ENCODE measurements at places on chromosomes 7 and 10.

GRCh38 chr7:149828357-149829309 lies 9.5 kb upstream of the ZNF862 start:
- no peak for DNase-seq

GRCh38 chr7:129067943-129068548 lies 13.1 kb upstream of the TNPO3 start:
- no peak for DNase-seq

DNA sequence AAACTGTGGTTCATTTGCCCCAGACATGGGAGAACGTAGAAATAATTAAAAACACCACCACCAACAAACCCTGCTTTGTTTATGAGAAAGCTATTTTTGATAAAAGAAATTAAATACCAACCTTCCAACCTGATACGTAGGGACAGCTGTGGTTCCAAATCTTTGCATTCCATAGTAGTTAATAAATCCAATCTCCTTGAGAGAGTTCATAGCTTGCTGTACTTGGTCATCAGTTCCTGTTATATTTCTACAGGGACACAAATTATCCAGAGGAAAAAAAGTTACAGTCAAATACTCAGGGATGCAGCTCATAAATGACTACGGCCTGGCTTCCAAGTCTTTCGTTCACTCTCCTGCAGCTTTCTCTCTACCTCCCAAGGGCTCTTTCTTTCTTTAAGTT lies 41.1 kb downstream of the PUS7 start:
- DNase-seq, result no peak

DNA sequence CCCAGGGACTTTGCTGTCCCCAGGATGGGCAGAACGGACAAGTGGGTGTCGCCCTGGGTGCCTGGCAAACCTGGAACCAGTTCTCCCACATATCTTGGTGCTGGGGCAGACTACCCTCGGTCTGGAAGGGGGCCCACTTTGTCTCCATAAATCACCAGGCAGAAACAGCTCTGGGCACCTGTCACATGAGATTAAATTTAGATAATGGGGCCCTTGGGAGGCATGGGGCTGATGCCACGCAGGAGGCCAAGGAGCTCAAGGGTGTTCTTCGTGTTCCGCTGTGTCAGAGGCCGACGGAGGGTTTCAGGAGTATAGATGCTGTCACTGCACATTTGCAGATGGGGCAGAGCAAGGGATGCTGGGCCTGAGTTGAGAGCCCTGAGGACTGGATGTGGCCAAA lies 72.7 kb downstream of the TMEM130 start:
- no peak for DNase-seq

DNA sequence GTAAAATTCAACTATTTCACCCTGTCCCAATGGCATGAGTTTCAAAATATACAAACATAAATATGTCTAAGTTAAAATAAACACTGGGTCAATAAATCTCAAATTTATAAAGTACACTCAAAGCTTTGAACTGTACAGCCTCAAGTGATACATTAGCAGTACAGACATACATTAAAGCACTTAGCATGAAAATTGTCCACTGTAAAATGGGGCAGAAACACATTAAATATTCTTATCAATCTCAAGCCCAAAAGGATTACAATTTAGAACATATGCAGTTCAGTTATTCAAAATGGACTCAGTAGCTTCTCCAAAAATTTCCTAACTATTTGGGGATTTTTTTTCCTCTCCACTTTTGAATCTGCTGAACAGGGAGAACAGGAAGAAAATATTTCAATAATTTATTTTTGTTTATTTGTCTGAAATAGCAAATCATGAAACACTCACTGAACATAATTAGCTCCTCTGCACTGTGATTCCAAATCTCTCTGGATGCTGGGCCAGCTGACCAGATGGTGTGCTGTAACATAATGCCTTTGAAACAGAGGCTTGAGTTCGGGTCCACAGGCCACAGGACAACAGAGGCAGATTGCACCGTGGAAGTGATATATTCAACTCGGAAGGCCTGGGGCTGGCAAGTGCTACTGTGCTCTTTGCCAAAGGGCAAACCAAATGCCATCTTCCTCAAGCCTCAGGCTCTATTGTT lies 248.9 kb upstream of the LRRN3 start:
- no peak for DNase-seq

- DNase-seq, result no peak
Measured at GRCh38 chr10:73768881-73769280, 13.0 kb upstream of the CHCHD1 start.

DNA sequence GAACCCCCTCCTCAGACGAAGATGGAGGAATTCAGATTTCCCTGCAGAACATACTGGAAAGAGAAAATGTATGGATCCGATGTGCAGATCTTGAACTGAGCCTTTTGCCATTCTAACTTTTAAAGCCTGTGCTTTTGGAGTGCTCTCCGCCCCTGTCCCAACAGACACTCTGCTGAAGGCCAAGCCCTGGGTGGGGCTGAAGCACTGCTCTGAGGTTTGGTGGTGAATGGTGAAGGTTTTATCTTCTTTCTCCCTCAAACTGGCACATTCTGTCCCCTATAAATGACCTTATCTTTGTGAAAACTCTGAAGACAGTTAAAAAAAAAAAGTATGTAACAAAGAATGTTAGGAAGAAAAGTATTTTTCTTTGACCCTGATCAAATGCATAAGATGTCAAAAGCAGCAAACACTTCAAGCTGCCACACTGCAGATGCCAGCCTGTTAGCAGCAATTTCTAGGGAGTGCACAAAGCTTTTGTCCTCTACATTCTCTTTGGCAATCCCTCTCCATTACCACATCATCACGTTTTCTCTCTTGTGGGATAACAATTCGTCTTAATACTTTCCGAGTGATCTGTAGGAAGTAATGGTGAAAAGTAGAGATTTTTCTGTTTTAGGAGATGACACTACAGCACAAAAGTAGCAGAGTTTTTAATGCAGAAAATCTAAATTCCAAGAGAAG lies 137.3 kb upstream of the CCDC6 start:
- DNase-seq, result no peak
